ENCODE measurements at places on chromosomes 2 and 18.

DNA sequence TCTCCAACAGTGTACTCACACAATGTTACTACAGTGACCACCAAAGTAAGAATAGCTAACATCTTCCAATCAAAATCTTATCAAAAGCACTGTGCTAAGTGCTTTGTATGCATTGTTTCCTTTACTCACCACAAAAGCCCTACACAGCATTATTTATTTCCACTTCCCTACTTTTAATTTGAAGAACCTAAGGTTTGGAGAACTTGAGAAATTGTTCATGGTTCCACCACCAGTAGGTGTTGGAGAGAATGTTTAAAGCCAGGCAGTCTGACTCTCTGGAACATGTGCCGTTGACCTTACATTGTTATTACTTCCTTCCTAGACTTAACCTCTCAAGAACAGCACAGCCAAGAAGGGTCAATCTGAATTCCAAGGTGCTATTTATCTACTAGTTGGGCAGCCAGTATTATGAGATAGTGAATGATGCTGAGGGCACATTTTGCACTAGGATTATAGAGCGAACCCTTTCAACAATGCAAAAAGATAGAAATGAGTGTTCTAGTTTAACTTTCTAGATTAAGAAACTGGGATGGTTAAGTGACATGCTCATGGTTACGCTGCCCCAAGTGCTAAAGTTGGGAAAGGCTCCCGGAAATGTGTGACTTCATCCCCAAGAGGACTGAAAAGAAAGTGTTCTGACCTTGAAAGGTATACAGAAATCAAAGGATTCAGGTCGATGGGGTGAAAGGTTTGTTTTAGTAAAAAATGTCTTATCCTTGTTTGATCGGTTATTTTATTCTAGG is 55.2 kb upstream of the FAM136A start:
- no peak for DNase-seq

DNA sequence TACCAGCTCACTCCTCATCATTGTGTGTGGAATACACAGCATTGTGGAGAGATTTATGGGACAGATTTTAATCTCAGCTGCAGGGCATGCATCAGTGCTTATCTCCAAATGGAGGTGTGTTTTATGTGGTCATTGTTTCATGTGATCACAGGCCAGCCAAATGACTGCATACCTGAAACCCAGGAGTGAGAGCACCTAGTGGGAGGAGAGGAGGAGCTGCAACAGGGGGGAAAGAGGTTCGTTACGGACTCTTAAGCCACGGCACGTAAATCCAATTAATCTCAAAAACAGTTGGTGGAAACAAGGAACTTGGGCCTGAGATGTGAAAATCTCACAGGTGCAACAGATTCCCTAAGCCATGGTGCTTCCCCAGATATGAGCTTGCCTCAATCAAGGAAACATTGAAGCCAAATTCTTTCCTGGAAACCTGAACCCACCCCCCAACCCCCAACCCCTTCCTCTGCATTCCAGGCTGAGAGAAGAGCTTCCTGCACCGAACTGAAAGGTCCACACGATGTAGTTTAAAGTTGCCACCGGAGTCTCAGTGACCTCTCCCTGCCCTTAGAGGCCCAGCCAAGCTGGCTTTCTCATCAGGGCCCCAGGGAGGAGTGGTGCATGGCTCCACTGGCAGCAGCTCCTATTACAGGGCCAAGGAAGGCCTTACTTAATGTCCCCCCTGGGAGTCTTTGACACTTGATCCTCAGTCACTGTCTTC is 167.4 kb downstream of the C1D start:
- no peak for DNase-seq

GRCh38 chr18:53909668-53910067 is 314.8 kb downstream of the MBD2 start:
- peak; percentile 3 for DNase-seq

GRCh38 chr2:689237-689636 is 12.0 kb upstream of the TMEM18 start:
- no peak for DNase-seq

GRCh38 chr2:218431878-218432277 is 13.0 kb downstream of the VIL1 start:
- DNase-seq: no peak

DNA sequence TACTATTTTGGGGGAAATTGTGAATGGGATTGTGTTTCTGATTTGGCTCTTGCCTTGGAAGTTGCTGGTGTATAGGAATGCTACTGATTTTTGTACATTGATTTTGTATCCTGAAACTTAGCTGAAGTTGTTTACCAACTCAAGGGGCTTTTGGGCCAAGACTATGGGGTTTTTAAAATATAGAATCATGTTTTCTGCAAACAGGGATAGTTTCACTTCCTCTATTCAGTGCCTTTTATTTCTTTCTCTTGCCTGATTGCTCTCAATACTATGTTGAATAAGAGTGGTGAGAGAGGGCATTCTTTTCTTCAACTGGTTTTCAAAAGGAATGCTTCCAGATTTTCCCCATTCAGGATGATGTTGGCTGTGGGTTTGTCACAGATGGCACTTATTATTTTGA is 1383.8 kb upstream of the ACVR2A start:
- no peak for DNase-seq
